ENCODE measurements at places on chromosomes 5 and 9.

GRCh38 chr5:82396871-82397514 is 118.8 kb upstream of the RPS23 start:
- DNase-seq = peak; percentile 21

DNA sequence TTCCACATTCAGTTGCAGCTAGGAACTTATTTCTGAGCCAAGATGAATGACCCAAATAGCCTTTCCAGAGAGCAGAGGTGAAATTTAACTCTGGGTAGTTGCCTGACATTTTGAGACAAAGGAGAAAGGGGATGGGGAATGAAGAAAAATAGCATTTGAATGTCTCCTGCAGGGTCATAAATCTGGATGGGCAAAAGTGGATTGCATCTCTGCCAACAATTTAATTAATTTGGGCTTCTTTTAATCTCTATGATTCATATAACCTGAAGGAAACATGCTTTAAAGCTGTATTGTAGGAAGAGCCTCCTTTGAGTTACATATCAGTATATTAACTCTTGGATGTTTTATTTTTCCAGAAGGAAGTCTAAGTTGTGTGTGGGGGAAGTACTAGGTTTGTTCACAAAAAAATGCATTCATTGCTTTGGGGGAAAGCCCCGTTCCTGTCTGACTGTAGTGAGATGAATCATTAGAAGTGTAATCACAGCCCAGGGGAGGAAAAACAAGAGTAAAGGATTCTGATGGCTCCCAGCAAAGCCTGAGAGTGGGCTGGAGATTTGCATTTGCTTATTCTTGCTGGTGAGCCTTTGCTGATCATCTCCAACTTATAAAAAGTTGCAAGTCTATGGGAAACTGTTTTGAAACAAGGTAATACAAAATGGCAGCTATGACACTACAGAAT is 133.0 kb upstream of the IQGAP2 start:
- DNase-seq = no peak

DNA sequence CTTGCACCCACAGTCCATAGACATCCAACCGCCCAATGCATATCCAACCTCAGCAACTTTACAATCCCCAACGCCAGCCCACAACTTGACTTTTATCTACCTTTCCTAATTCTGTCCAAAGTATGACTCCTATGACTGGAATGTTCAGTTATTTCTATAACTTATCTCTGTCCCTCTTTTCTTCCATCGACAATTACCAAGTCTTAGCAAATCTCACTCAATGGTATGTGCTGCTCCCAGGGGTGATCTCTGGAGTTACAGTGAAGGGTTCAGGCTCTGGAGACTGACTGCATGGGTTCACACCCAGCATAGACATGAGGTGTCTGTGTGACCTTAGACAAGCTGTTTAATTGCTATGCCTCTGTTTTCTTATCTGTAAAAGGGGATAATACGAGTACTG is 106.9 kb downstream of the SPOCK1 start:
- DNase-seq = no peak

DNA sequence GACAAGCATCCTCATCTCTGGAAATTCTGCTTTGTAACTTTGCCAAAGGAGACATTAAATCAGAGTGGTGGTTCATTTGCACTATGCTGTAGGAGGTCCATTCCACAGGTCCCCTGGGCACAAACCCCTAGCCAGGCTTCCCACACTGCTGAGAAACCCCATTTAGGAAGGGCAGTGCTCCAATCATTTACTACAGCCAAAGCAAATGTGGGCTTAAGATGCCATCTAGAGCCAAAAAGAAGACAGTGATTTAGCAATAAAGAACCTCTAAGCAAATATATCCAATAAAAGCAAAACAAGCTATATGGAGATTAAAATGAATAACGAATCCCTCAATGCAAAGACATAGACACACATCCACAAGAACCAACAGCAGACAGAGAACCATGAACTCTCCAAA is 129.0 kb upstream of the ALDH1B1 start:
- no peak for DNase-seq

- DNase-seq = no peak
Observed at GRCh38 chr9:76531231-76531780, 72.3 kb downstream of the GCNT1 start.

DNA sequence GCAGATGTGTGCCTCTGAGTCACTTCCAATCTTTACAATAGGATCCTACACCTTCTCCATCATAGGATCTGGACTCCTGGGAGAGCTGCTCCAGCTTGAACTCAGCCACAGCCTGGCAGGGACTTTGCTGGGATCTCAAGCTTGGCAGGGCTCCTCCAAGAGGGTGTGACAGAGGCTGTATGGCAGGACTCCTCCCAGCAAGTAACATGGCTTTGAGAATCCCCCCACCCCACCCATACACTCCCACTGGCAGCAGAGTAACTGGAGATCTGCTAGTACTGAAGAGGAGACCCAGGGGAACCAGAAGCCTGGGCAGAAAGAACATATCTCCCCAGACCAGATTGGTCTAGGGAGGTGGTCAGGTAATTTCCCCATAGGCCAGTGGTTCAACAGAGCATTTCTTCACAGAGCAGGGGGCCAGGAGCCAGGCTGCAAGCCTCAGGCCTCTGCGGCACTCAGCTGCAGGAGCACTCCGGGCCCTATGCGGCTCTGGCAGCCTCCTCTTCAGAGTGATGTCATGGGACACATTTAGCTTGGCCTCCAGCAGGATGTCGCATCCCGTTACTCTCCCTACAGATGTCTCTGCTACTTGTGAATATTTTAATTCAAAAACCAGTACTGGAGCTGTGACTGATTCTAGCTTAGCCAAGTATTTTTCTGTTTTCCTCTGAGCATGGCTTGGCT is 1.7 kb upstream of the ACSL6 start:
- DNase-seq = no peak

DNA sequence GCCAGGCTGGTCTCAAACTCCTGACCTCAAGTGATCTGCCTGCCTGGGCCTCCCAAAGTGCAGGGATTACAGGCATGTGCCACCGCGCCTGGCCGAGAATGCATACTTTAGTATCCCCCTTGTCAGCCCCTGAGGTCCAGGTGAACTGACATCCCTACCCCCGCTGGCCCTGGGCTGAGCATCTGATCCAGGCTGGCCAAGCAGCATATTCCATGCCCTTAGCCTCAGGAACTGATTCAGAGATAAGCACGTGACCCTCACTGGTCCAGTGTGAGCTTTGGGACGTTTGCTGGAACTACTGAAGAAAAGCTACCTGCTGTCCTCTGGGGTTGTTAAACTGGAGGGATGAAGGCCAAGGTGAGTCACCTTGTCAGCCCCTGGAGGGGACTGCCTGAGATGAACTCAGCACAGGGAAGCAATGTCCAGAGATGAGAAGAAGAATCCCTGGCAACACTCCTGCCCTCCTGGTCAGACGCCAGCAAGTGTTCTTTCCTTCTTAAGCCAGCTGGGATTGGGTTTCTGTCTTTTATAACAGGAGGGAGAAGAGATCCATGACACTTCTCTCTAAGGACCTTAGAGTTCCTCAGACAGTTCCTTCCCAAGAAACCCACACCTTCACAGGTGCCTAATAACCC is 59.1 kb upstream of the FBXW11 start:
- no peak for DNase-seq

GRCh38 chr5:143316844-143317631 is 86.4 kb downstream of the NR3C1 start:
- no peak for DNase-seq

DNA sequence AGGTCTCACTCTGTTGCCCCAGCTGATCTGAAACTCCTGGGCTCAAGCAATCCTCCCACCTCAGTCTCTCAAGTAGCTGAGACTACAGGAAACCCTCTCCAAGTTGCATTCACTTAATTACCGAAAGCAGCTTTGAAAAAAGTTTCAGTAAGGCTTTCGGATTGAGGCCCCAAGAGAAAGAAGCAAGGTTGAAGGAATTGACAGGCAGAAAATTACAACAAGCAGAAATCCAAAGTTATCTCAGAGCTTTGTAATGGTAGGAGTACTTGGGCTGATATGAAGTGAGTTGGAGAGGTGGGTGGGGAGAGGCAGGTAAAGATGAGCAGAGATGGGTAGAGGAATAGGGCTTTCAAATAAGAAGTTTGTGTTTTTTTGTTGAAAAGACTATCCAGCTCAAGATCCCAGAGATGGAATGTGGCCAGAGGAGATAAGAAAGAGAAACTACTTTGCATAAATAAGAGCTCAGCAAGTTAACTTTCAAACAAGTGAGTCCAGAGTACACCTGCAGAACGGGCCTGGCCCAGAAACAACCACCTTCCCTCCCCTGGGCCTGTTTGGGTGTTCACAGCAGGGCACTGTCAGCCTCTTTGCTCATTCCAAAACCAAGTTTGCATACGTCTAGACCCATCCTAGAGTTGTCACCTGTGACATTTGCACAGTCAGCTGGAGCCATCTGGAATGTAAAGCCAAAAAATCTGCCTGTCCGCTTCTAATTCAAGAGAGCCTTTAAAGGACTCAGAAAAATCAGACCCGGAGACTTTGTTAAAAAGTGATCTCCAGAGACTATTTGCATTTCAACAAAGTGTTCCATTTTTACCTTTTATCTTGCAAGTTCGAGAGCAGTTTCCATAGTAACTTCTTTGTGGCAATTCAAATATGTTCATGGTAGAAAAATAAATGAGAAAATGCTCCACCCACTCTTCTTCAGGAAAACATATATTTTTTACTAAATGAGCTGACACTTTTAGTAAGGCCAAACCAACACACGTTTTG is 2.2 kb upstream of the CLINT1 start:
- no peak for DNase-seq

GRCh38 chr5:7374186-7374585 is 21.8 kb upstream of the ADCY2 start:
- DNase-seq = no peak

GRCh38 chr5:125348221-125348692 is 601.8 kb upstream of the ZNF608 start:
- DNase-seq = peak; percentile 24

DNA sequence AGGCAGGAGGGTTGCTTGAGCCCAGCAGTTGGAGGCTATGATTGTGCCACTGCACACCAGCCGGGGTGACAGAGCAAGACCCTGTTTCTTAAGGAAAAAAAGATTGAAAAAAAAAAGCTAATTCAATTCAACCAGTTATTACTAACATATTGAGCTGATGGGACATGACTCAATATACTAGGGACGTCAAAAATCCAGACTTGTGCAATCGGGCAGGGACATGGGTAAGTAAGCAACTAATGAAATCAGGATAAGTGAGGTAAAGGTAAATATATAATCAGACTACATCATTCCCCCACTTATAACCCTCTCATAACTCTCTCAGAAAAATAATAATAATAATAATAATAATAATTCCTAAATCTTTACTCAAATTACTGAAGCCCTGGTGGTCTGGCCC is 975 bp upstream of the HAVCR1 start:
- no peak for DNase-seq

DNA sequence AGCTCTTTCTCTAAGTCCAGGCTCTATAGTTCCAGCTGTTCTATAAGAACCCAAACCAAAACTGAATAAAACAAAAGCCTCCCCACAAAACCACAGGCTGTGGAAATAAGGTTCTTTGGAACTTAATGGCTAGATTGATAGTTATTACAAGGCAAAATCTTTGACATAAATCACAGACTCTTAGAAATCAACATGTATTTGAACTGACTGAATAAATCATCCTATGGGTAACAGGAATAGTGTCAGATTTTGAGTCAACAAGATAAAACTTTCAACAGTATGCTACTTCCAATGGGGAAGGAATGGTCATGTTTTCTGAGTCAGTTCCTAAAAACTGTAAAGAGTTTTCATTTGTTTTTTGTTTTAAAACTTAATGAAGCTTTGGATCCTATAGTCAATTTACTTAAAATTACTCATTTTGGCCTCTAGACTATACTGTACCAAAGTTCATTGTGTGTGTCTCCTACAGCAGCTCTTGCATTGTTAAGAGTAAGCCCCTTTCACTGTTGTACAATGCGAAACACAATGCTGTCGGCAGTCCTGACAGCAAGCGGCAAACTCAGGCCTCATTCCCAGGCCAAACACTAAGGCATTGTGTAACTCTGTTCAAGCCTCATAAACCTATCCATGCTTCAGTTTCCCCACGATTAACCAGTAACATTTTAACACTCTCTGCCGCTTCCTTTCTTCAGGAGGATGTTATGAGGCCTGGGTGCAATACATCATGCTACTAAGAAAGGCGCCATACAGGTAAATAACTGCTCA is 134.1 kb downstream of the ARL15 start:
- peak; percentile 4 for DNase-seq

- no peak for DNase-seq
Observed at GRCh38 chr5:31888564-31888963, 249.6 kb downstream of the PDZD2 start.

- no peak for DNase-seq
Observed at GRCh38 chr5:56717253-56717987, 97.9 kb upstream of the MAP3K1 start.

- DNase-seq = peak; percentile 28
Observed at GRCh38 chr9:109198736-109199382, 31.8 kb upstream of the FRRS1L start.

DNA sequence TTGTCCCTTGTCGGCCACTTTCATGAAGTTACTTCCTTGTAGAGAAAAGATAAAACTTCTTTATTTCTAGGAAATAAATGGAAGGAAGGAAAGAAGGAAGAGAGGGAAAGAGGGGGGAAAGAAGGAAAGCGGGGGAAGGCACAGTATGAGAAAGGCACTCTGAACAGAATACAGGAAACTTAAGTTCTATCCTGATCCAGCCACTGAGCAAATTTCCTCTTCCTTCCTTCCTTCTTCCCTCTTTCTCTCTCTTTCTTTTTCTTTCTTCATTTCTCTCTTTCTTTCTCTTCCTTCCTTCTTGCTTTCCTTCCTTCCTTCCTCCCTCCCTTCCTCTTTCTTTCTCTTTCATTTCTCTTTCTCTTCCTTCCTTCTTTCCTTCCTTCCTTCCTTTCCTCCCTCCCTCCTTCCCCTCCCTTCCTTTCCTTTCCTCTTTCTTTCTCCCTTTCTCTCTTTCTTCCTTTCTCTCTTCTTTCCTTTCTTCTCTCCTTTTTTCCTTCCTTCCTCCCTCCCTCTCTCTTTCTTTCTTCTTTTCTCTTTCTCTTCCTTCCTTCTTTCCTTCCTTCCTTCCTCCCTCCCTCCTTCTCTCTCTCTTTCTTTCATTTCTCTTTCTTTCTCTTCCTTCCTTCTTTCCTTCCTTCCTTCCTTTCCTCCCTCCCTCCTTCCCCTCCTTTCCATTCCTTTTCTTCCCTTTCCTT is 240.2 kb upstream of the BRINP1 start:
- DNase-seq = no peak

DNA sequence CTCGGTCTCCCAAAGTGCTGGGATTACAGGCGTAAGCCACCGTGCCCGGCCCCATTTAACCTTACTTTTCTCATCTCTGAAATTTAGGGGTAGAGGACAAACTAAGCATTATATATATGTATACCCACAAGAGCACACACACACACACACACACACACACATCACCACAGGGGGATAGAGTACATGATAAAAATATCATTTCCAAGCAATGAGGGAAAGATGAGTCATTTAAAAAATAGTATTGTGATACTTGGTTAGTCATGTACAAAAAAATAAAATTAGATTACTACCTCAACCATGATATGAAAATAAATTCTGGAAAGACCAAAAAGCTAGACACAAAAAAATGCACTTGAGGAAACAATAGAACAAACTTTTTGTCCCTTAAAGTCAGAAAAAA is 67.2 kb downstream of the CDH18 start:
- no peak for DNase-seq
